Dermis microvascular lymphatic vessel endothelial cell (primary cell): ENCODE measurements at places on chromosomes 7 and 10. TPM values are rescaled to one million over a fixed set of nuclear protein-coding genes. Genes with fewer than 3 reads are reported as not detected.
A peak's percentile ranks its signal among the peaks of the same experiment; 100 is the strongest.

DNA sequence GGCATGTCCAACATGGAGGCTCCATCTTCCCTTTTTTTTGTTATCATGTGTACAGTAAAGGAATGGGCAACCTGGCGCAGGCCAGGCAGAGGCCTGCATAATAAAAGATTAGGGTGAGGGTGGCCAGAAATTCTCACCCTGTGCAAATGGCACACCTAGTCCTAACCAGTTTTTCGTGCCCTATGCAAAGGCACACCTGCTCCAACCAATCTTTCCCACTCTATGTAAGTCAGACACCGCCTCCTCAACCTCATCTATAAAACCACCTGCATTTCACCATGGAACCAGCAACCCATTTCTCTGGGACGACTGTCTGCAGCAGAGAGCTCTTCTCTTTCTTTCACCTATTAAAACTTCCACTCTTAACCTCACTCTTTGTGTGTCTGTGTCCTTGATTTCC is 16.1 kb downstream of the TBATA start:
- no peak for DNase-seq

WEE2 gene
- under 0.01 and 0.13 TPM in 2 replicates for total RNA-seq

DNA sequence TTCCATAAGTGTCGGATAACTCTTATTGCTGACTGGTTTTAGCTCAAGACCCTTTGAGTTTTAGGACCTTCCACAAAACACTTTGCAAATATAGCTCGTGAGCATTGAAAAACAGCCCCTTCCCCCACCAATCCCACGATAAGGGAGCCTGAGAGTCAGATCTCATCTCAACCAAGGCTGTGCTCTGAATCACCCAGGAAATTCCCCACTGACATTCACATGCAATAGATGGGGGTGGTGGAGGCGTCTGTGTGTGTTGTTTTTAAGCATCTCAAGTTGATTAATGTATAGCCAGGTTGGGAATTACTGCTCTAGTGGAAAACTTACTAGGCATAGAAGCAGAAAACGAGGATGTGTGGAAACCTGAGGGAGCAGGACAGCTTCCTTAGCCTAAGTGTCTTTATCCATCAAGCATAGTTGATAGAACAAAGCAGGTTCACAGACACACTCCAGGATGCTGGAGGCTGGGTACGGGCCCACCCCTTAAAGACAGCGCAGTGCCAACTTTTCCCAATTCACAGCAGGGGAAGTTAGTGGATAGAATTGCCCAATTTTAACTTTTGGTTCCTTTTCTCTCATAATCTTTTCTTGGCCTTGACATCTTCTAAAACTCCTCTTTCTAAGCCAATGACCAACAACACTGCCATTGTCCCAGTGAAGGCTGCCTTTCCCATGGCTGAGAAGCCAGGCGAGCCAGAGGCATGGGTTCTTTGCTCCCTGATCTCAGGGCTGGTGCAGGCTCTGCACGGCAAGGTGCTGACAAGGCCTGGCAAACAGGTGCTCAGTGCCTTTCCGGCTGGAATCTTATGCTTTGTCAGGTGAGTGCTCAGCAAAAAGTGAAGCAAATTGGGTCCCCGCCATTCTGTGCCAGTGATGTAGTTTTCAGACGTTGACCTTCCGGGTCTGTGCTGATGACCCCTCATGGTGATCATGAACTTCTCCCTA is 98.5 kb upstream of the INSIG1 start:
- no peak for DNase-seq

DNA sequence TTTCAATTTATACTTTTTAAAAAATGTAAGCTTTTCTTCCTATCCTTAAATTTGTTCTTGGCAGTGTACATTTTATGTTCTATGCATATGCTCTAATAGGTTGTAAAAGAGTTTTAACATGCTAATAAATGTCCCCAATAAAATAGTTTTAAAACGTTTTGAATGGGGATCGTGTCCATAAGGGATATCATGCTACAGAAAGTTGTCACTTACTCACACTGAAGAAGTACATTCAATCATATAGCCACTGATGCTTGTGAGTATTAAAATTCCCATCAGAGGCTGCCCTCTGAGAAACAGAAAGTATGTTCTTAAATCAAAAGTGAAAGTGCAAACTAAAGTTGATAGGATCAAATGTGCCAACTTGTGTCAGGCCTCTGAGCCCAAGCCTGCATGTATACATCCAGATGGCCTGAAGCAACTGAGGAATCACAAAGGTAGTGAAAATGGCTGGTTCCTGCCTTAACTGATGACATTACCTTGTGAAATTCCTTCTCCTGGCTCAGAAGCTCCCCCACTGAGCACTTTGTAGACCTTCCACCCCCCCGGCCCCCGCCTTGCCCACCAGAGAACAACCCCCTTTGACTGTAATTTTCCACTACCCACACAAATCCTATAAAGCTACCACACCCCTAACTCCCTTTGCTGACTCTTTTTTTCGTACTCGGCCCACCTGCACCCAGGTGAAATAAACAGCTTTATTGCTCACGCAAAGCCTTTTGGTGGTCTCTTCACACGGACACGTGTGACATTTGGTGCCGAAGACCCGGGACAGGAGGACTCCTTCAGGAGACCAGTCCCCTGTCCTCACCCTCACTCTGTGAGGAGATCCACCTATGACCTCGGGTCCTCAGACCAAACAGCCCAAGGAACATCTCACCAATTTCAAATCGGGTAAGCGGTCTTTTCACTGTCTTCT is 877 bp upstream of the NOD1 start:
- DNase-seq, result peak; percentile 43

GRB10 gene
- 97.2 and 98.5 TPM in 2 replicates for total RNA-seq

DNA sequence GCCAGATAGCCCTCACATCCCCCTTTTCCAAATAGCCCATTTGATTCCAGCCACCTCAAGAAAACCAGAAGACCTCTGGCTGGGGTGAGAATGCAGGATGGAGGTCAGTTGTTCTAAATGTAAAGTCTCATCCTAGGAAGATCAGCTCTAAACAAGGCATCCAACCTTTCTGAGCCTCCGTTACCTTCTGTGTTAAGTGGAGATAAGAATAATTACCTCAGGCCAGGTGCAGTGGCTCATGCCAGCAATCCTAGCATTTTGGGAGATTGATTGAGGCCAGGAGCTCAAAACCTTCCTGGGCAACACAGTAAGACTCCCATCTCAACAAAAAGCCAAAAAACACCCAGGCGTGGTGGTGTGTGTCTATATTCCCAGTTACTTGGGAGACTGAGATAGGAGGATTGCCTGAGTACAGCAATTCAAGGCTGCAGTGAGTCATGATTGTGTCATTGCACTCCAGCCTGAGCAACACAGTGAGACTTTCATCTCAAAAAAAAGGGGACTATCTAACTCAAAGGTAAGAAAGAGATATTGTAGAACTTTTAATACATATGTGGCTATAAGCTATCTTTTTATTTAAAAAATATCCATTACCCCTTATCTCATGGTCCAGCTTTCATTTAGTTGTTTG is 43.5 kb downstream of the PRTFDC1 start:
- no peak for DNase-seq

GRCh38 chr7:112137141-112138101 is 68.8 kb downstream of the DOCK4 start:
- DNase-seq, result no peak

GRCh38 chr10:112022196-112022595 is 161.4 kb downstream of the GPAM start:
- no peak for DNase-seq

DNA sequence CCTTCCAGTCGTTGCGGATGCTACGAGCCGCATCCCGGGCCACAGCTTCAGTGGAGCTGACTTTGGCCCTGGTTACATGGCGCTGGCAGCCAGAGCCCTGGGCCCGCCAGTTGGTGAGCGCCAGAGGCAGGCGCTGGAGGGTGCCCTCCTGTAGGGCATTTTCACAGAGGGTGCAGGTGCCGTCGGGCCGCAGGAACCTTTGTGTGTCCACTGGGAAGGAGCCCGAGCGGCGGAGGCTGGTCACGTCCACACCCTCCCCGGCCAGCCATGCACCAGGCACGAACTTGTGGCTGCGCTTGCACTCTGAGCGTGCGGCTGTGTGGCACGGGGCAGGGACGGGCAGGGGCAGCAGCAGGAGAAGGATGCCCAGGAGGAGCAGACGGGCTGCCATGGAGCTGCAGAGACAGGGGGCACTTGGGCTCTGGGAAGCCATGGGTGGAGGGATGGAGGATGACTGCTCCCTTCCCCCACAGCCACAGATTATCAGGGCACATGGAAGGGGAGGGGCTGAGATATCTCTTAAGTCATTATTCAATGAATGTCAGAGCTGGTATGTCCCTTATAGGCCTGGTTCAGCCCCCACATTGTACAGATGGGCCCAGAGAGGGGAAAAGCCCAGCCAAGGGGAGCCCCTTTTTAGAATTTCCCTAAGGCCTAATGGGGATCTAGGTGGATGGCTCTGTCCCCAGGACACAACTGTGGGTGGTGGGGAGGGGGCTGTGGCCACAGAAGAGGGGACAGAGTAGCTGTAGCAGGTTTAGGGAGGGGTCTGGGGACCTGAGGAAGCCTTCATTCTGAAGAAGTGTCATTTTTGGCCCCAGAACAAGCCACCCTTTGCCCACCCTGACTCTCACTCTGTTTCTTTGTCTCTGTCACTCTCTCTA is 1.8 kb downstream of the PRF1 start:
- no peak for DNase-seq

DNA sequence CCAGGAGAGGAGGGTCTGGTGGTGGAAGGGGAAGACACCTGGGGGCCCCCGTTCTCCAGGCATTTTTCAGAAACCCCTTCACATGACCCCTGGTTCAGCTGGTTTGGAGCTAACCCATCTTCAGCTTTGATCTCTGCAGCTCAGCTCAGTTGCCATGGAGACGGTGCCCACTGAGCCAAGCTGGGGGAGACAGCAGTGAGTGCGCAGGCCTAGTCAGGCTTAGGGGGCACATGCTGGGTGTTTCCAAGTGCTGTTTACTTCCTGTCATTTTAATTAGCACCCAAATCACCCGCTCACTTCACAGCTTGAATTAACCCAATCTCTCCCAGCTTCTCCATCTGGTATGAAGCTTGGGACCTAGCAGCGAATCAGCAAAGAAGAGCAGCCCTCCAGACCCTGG is 9.0 kb downstream of the SPOCK2 start:
- DNase-seq, result no peak

DNA sequence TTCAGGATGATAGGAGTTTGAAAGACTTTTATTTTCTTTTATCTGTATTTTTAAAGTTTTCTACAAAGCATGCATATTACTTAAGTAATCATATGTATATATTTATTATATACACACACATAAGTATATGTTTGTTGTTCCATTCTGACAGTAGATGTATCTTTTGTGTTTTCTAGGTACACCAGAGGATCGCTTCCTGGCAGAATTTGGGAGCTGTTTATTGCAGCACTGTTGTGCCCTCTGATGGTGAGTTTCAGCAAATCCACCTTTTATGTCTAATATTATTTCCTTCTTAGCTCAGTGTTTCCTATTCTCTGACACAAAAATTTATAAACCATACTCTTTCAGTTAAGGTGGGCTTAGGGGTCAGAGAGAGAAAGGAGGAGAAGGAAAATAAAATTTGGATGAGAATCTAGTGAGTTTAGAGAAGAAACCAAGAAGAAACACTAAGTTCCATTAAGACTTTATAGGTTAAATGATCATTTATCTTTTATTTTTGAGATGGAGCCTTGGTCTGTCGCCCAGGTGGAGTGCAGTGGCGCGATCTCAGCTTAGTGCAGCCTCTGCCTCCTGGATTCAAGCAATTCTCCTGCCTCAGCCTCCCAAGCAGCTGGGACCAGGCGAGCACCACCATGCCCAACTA is 59.2 kb upstream of the OIT3 start:
- DNase-seq, result peak; percentile 79

DNA sequence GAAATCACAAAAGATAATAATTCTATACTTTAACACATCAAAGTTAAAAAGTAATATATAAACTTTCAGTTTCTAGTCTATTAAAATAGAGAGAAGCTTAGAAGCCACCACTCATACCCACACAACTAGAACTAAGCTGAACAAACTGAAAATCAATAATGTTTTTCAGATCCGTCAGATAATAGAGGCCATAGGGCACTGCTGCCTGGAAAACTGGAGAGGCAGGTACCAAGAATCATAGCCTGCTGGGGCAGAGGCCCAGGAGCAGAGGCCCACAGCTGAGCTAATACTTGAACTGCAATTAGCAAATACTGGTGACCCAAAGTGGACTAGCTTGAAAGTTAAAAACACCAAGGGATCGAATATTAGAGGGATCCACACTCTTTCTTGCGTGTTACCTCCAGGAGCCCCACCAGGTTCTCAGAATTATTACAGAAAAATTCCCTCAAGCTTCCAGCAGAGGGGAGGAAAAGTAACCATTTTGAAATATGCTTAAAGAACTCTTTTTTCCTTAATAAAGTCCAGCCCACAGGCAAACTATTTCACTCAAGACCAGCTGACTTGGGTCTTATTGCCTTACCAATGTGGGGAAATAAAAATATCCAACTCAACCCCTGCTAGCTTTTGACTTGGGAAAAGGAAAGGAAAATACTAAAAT is 774.1 kb upstream of the IGFBP3 start:
- no peak for DNase-seq

GRCh38 chr7:7858559-7858958 is 110.0 kb upstream of the GLCCI1 start:
- DNase-seq, result peak; percentile 54

DNA sequence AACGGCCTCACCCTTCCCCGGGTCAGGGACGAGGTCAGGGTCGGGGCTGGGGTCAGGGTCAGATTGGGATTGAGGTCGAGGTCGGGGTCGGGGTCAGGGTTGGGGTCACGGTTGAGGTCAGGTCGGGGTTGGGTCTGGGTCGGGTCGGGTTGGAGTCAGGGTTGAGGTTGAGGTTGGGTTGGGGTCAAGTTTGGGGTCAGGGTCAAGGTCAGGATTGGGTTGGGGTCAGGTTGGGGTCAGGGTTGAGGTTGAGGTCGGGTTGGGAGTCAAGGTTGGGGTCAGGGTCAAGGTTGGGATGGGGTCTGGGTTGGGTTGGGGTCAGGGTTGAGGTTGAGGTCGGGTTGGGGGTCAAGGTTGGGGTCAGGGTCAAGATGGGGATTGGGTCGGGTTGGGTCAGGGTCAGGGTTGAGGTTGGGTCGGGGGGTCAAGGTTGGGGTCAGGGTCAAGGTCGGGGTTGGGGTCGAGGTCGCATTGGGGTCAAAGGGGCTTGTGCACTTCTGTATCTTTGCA is 131.4 kb downstream of the VIPR2 start:
- DNase-seq, result no peak

DNA sequence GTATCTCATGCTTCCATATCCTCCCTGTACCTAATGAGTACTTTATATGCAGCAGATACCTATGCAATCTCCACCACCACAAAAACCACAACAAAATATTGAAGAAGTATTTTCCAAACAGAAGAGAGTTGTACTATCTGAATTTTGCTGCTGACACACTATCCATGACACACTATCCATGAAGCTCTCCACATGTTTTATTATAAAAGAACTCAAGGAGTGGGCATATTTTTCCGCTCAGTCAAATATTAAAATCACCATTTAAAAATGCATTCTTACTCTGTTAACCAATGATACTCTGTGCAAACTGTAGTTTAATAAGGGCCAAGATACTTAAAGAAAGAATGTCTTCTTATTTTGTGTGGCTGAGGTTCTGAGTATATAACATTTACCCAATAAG is 2.8 kb downstream of the BET1 start:
- DNase-seq, result no peak

TMEM196 gene
- total RNA-seq, result not detected in 2 replicates

FGFBP3 gene
- 0.13 and 0.51 TPM in 2 replicates for total RNA-seq

DNA sequence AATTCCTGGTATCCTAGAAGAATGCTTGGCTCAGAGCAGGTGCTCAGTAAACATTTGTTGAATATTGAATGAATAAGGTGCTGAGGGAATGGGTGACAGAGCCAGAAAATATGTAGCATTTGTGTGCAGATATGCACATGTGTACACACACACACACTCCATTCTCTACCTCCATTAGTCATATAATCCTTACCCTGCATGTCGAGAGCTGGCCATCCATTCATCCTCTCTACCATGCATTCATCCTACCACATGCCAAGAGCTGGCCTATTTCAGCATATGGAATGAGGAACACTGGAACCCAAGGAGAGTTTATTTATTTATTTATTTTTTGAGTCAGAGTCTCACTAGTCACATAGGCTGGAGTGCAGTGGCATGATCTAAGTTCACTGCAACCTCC is 284.8 kb downstream of the PLXNA4 start:
- no peak for DNase-seq
